T-helper 2 cell (primary cell): ENCODE measurements at places on chromosomes 2 and 18.

DNA sequence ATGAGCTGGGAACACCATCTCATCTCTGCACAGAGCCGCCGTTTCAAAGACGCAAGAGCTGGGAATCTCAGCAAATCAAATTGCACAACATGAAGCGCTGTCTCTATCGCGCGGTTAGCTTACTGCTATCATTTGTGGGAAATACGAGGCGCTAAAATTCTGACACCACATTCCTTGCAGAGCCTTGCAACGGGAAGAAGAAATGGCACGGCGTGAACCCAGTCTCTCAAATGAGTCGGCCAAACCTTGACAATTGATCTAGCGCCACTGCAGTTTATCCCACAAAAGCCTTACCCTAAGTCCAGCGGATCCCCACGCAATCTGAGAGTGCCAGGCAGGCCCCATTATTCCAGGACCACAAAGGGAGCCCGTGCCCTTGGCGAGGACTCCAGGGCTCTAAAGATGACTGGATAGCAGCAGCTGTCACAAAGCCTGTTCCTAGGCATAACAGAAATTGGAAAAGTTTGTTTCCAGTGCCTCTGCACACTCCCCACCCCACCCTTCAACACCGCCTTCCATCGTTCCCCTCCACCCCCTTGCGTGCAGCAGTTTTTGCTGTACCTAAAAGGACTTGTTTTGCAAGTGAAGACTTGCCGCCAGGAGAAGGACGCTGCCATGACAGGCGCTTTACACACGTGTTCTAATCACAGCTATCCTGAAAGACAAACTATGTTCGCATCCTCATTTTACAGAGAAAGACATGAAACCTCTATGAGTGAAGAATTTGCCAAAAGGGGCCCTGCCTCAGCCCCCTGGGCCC lies 252.4 kb downstream of the EIPR1 start:
- DNase-seq: no peak

DNA sequence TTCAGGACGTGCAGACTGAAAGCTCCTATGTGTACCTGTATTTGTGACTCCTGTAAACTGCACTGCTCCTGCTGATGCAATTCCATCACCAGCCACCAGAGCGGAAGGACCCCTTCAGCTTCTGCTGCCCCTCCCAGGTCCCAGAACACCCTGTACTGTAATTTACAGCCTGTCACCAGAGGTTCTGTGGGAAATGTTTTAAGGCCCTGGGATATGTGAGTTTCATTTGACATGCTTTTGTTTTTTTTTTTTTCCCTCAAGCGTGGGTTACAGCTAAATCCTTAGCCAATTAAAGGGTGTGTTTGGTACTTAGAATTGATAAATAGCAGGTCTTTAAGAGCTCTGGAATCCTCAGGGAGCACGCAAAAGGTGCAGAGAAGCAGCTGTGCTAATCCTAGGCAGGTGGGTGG lies 79.4 kb downstream of the KCTD1 start:
- DNase-seq: no peak

- no peak for DNase-seq
Observed at GRCh38 chr18:33097126-33097525, 324.3 kb upstream of the KLHL14 start.

- no peak for DNase-seq
Observed at GRCh38 chr2:31704561-31705212, 123.9 kb upstream of the SRD5A2 start.

DNA sequence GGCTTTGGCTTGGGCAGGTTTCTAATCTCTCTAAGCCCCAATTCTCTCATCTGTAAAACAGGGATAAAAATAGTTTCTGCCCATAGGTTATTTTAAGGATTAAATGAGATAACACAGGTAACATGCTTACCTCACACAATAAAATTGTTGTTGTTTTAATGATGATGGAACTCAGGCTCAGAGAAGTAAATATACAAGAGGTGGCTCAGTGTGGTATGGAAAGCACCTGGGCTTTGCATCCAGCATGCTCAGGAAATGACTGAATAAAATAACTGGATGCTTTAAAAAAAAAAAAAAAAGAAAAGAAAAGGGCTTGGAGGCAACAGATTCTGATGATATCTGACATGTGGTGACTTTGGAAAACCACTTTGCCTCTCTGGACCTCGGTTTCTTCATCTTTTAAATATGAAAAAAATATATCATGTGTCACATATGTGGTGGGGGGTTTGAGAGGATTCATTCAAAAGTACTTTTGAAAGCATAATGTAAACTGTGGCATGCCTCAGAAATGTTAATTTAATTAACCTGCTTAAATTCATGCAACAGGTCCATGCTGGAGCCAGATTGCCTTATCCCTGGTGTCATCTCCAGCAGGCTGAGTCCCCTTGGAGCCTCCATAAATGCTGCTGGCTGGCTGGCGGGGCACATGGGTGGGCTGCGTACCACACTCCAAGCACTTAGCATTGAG lies 112.8 kb upstream of the CDC42EP3 start:
- no peak for DNase-seq

DNA sequence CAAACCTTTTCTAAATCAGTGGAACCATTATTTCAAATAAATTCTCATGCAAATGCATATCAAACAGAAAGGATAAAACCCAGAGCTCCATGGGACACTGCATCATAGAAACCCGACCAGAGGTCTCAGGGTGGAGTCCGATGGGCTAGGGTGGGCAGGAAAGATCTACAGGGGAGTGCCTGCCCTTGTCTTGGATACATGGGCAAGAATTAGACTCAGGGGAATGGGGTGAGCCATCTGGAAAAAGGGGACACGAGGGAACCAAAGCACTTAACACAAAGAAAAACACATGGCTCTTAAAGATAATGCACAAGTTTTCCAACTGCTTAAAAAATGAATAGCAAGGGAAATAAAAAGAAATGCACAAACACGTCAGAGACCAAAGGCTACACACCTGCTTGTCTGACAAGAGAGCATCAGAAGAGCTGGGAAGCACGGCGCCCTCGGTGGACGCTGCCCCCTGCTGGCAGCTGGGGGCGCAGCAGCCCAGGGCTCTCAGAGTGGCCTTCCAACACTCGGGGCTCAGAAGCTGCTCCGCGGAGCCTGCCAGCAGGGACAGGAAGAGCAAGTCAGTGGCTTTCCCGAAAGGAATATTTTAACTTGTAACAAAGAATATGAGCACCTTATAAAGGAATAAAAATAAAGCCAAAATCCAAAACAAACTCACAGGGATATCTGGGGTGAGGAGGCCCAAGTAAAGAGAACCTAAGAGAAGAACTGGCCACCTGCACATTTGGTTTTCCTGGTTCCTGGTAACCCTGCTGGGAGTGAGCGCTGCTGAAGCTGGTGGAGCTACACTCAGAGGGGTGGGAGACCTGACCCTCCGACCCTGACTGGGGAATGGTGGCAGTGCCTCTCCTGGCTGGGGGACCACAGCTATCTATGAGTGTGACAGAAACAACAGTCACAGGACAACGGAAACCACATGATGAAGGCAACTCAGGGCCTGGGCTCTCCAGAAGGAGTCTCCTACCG lies 54.5 kb downstream of the SIGLEC15 start:
- peak; percentile 54 for DNase-seq

DNA sequence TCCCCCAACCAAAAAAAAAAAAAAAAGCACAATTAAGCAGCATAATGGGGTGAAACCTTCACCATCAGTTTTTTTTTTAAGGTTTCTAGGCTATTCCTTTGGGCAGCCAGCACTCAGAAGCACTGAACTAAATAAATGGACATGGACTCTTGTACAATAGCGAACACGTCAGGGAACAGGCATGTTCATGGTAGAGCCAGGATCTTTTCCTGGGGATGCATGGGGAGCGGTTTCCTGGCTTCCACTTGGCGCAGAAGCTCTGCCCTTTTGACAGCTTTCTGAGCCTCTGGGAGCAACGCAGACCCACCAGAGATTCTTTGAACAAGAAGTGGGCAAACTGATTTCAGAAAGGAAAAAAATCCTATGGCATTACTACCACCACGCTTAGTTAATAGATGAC lies 35.0 kb downstream of the ALPK2 start:
- no peak for DNase-seq

DNA sequence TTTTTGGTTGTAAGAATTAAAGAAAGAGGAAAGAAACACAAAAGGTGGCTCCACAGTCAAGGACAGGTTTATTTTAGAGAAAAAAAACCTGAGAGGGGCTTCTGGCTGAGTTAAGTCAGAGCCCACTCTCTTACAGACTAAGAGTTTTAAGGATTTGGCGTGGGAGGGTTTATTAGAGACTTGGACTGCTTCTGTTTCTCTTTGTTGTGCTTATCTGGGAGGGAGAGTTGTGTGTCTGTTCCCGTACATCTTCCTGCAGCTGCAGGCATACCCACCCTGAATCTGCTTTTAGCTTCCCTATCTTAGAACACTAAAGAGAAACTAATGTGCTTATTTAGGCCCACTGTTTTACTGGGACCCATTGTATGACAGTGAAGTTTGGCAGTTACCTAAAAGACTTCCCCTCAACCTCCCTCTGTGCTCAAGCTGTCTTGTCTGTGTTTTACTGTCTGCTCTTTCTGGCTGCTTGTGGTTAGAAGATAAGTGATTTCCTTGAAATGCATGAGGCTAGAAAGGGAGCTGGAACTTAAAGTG lies 2.7 kb downstream of the RSAD2 start:
- DNase-seq: no peak

GRCh38 chr2:95122197-95122551 lies 566 bp upstream of the MRPS5 start:
- DNase-seq: no peak

DNA sequence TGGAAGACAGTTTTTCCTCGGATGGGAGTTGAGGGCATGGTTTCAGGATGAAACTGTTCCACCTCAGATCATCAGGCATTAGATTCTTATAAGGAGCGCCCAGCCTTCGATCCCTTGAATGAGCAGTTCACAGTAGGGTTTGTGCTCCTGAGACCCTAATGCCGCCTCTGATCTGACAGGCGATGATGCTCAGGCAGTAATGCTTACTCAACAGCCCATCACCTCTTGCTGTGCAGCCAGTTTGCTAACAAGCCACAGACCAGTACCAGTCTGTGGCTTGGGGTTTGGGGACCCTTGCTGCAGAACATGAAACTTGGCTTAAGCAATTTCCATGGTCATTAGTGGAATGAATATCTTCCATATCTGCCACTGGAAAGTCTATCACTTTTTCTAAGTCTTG lies 56.4 kb downstream of the GORASP2 start:
- no peak for DNase-seq

- no peak for DNase-seq
Observed at GRCh38 chr2:167355821-167356220, 467.5 kb downstream of the XIRP2 start.

DNA sequence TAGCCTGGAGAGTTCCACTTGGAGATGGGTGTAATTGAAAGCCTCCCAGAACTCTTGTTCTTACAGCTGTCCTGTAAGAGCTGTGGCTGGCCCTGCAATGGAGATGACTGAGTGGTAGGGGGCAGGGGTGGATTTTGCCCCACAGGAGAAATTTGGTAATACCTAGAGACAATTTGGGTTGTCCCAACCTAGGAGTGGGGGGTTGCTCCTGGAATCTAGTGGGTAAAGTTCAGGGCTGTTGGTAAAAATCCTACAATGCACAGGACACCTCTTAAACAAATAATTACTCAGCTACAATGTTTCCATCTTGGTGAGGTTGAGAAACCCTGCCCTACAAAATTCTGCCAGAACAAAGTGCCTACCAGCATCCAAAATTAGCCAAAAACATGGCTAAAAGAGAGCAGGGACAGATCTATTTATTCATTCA lies 181.1 kb upstream of the SH3BP4 start:
- DNase-seq: no peak

DNA sequence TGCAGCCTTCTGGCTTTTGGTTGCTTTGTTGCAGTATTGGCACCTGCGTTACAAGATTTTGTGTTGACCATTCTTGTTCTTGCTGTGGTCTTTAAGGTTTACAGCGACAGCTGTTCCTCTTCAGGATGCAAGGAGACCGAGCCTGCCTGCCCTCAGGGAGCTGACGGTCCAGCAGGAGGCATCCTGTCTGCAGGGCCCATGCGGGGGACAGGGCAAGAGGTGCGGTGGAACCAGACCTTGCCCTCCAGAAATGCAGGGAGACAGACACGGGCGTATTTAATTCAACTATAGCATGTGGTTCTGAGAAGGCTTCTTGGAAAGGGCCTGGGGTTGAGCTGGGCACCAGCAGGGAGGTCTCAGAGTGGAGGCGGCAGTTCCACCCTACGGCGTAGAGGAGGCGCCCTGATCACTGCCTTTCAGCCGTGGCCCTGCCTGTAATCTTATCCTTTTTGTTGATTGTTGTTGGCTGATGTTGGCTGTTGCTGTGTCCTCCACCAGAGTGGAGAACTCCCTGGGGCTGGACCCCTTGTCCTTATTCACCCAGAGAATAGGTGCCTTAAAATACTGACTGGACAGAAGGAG lies 71.7 kb downstream of the HPCAL1 start:
- DNase-seq: no peak

GRCh38 chr18:59550174-59550516 lies 147.1 kb downstream of the CCBE1 start:
- no peak for DNase-seq

DNA sequence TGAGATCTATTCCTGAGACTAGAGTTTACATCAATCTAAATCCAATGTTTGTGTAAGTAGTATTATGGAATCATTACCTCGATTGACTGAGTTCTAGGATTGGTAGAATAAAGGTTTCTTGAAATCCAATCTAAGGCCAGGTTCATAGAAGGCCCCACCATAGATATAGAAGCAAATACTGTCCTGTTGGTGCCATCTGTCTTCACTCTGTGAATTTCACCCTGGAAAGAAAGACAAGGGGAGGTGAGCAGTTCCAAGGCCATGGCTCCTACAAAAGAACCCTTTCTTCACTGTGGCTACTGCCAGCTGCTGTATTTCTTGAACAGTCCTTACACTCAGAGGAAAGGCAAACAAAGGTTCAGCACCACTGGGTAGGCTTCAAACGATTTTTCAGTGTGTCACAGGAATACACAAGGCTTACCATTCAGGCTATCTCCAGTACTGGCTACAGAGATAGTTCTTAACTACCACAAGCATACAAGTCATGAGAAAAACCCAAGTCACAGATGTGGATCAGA lies 137.0 kb downstream of the LRP2 start:
- DNase-seq: no peak

DNA sequence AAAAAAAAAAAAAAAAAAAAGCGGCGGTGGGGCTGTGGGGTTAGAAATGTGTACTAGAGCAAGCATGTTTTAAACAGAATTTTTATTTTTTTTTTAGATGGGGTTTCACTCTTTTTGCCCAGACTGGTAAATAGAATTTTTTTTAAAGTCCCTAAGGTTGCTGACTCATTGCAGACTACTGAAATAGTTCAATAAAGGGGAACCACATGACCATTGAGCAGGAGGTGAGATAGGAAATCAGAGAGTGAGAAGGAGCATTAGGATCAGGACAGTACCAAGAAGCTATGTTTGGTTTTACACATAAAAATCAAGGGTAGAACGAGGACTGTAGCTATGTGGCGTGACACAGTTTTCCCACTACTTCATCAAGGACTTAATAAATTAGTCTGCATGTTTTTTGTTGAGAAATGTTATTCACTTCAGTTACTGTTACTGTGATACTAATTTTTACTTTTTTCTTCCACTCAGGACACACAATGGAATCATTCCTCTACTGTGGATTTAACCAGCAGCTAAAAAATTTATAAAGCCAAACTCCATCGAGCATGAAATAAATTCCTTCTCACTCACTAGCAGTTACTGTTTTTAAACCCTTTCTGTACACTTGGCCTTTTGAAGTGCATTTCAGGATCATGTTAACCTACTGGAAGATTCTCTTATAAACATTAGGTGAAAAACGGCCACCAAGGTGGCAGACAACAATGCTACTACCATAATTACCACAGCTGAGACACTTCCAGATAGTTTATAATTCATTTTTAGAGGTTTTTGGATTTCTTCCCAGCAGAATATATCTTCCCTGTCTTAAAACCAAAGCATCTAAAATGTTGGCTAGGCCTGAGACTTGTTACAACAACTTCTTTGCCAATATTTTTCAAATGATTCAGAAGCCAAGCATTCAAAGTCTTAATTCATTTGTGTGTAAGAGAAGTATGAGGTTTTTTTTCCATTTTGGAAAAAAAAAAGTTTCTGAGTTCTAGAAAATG lies 33.2 kb downstream of the LAMA1 start:
- no peak for DNase-seq
